ENCODE measurements at places on chromosomes 3 and 15.
A peak's percentile ranks its signal among the peaks of the same experiment; 100 is the strongest.

- DNase-seq = no peak
Observed at GRCh38 chr3:7254251-7254650, 393.3 kb downstream of the GRM7 start.

- DNase-seq = no peak
Observed at GRCh38 chr3:46854555-46854991, 8.7 kb downstream of the MYL3 start.

DNA sequence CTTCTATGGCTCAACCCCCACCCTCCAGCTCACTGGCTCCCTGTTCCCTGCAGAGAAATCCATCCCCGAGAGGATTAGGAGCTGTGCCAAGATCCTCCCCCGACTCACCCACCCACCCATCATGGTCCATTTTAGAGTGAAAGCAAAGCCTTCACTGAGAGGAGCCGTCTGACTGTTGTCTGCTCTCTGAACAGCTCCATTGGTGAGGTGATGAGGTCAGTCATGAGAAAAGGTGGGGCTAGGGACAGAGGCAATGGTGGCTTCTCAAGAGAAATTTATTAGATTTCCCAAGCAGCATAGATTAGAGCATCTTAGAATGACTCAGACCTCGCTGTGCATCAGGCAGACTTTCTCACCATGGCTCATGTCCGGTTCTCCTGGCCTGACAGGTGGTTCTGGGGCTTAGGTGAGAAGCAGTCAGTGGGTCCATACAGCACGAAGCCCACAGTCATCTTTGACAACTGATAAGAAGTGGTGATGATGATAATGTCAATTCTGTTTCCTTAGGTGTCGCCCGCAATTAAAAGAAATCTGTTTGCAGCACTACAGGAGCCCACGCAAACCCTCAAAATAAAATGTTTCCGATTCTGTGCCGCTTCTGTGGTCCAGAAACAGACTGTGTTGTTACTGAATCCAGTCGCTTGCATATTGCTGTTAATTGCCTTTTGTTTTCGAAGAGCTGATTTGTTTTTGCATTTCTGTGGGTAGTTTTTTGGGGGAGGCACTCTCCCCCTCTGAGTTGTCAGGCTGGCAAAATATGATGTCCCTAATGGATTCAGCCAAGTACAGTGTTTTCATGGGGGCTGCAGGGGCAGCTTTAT lies 24.8 kb upstream of the RHO start:
- no peak for DNase-seq

DNA sequence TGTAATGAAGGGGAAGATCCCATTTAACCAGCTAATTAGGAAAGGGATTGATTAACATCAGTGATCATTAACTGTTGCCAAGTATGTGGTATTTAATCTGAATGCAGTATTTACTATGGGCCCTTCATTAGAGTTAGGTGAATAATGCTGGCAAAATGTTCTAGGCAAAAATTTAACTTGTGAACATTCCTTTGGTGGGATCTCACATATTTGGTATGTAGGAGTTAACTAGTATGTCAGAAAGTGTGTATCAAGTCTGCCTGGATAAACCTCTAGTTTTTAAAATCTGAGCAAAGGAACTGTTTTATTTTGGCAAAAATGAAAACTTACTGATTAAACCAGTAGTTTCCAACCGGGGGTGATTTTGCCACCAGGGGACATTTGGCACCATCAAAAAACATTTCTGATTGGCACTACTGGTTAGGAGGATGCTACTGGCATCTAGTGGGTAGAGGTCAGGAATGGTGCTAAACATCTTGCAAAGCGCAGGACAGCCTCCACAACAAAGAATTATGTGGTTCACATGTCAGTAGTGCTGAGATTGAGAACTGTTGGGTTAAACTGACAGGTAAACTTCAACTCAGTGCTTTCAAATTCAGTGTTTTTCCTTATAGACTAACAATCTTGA lies 22.5 kb downstream of the LRTM1 start:
- no peak for DNase-seq

DNA sequence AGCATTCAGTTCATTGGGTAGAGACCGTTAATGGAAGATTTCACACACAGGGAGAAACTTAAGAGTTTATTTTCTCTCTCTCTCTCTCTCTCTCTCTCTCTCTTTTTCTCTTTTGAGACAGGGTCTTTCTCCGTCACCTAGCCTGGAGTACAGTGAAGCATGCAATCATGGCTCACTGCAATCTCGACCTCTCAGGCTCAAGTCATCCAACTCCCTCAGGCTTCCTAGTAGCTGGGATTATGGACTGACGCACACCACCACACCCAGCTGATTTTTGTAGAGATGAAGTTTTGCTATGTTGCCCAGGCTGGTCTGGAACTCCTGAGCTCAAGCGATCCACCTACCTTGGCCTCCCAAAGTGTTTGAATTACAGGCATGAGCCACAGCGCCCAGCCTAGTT lies 1.6 kb downstream of the WDR72 start:
- DNase-seq = no peak

GRCh38 chr3:113000691-113001090 lies 9.9 kb downstream of the GTPBP8 start:
- DNase-seq = no peak

- DNase-seq = no peak
Observed at GRCh38 chr3:183808355-183808754, 17.0 kb downstream of the MAP6D1 start.

DNA sequence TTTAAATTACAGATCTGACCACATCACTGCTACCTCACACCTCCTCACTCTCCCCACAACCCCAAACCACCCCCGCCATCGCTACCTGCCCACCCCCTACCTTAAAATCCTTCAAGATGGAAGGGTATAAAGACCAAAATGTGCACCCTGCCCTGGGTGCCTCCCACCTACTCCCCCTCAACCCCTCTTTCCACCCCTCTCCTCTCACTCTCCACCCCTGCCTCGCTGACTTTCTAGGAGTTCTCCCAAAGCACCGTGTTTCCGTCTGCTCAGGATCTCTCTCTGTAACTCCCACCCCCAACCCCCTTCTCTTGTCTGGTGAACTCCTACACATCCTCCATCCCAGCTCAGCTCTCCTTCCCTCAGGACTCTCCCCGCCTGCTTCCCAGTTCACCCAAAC lies 69.1 kb downstream of the MEGF11 start:
- DNase-seq = no peak

- no peak for DNase-seq
Observed at GRCh38 chr3:128610451-128611070, 40.1 kb downstream of the RPN1 start.

DNA sequence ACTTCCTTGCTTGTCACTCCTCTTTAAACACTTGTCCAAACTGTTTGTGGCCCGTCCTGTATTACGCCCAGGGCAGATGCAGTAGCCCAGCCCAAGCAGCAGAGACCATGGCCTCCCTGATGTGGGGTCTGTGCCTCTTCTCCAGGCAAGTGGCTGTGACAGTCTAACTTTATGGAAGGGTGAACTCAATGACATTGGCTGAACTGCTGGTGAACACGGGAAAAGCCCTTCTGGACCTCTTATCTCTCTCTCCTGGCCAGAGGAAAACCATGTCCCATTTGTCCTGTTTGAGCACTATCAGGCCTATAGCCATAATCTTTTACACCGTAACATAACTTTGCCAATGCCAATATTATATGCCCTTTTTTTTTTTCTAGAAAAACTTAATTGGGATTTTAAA lies 67.6 kb downstream of the SMAD3 start:
- DNase-seq = no peak

DNA sequence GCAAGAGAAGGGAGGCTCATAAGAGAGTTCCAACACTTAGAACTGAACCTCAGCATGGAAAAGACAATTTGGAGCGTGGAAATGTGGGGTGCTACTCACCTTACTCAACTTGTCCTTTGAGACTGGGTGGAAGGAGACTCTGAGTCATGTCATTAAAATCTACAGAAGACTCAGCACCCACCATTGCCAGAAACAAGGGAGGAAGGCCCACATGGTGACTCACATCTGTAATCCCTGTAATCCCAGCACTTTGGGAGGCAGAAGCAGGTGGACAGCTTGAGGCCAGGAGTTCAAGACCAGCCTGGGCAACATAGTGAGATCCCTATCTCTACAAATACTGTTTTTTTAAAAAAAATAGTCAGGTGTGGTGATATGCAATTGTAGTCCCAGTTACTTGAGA lies 161.9 kb upstream of the UBE3A start:
- no peak for DNase-seq

- DNase-seq = no peak
Observed at GRCh38 chr15:89129123-89129815, 41.0 kb downstream of the ABHD2 start.

DNA sequence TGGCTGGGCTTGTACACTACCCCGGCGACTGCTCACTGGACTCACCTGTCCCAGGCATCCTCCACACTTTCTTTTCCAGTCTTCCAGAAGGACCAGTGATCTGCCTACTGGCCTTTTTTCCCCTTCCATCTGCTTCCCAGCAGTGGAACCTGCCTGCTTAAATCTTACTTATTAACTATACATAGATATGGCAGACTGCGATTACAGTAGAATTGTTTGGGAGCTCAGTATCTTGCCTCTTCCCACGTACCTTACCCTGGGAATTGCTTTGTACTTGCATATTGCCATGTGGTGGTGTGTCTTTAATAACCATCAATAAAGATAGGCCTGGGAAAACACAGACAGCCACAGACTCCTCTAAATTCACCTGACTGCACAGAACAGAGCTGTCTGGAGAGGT lies 11.8 kb upstream of the HES1 start:
- no peak for DNase-seq

GRCh38 chr3:176663837-176664831 lies 533.1 kb downstream of the TBL1XR1 start:
- peak; percentile 68 for DNase-seq

- DNase-seq = no peak
Observed at GRCh38 chr15:95298729-95299128, 1031.8 kb upstream of the NR2F2 start.
